ENCODE measurements at places on chromosomes 2 and 18.

GRCh38 chr2:112958428-112959108, 19.2 kb upstream of the IL36G start:
- DNase-seq, result peak; percentile 67

GRCh38 chr2:20164734-20165478, 60.0 kb downstream of the SDC1 start:
- no peak for DNase-seq

DNA sequence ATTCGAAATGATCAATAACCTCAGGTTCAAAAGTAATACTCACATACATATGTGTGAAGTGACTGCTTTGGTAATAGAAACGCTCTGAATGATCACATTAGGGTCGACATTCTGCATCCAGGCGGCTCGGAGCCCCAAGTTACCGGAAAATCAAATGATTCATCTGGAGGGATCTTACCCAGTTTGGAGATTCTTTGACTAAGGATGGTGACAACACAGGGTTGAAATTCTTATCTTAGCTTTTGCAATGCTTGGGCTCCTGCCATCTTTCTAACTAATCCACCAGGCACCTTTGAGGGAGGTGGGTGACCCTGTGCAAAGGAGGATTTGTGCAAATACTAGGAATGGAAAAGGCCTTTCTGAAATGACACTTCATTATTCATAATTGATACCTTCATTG, 10.8 kb downstream of the GBX2 start:
- no peak for DNase-seq

- no peak for DNase-seq
These were observed 51.5 kb downstream of the HAUS1 start for GRCh38 chr18:46155641-46156051.

DNA sequence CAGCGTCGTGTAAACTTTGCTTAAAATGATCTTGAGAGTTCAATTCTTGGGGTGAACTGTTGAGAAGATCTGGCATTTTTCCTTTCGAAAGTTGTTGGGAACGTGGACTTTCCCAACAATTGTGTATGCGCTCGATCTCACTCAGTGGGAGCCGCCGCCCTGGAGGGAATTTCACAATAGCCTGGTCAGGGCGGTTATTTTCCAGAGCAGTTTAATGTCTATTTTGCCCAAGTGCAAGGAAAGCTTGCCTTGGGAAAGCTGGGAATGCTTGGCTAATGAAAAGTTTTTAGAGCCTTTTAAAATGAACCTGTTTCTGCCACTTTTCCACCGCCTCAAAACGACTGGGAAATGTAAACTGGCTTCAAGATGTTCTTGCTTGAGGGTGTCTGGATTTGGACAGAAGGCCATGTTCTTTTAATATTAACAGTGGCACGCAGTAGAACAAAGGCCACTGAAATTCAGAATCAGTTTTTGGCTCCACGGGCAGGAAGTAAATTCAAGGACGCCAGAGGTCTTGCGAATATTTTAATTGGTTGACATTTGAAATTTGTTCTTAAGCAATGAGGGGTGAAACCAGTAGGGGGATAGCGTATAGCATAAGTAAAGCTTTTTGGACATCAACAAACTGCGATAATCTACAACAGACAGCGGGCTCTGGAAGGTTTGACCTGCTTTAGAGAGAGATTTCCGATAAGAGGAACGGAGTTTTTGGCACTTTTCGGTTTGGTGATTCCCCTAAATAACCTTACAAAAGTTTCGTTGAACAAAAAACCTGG, 1.2 kb downstream of the CFLAR start:
- DNase-seq, result peak; percentile 47

GRCh38 chr2:154724194-154724797, 25.8 kb downstream of the KCNJ3 start:
- no peak for DNase-seq

GRCh38 chr2:44786817-44787214, 154.7 kb upstream of the SIX3 start:
- no peak for DNase-seq

GRCh38 chr2:45922577-45922988, 271.1 kb downstream of the PRKCE start:
- peak; percentile 73 for DNase-seq

GRCh38 chr2:81658227-81658626, 1353.7 kb upstream of the LRRTM1 start:
- no peak for DNase-seq

- no peak for DNase-seq
These were observed 1787.0 kb upstream of the PIK3C3 start for GRCh38 chr18:40168026-40168425.

- no peak for DNase-seq
These were observed 127.9 kb downstream of the ZFP36L2 start for GRCh38 chr2:43098539-43098938.

GRCh38 chr2:218755567-218756404, 26.2 kb upstream of the CYP27A1 start:
- no peak for DNase-seq

GRCh38 chr2:28117104-28117596, 226.6 kb downstream of the BABAM2 start:
- no peak for DNase-seq

DNA sequence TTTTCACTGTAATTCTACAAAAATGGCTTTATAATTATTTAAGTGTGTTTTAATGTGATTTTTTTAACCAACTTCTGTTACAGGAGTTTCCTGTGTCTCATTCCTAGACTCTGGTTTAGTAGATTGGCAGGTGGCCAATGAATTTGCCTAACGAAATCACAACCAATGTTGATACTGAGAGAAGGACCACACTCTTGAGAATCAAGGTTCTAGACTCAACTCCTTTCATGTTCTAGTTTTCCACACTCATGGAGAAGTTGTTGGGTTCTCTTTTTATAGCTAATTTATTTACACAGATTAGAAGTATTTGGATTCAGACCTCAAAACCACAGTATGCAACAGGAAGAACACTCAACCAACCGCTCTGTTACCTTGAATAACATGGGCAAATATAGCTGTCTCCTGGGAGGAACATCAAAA, 22.6 kb upstream of the USP34 start:
- no peak for DNase-seq

GRCh38 chr2:40034198-40034597, 255.1 kb upstream of the THUMPD2 start:
- DNase-seq, result no peak

- no peak for DNase-seq
These were observed 164.4 kb downstream of the SOCS6 start for GRCh38 chr18:70453058-70453775.

DNA sequence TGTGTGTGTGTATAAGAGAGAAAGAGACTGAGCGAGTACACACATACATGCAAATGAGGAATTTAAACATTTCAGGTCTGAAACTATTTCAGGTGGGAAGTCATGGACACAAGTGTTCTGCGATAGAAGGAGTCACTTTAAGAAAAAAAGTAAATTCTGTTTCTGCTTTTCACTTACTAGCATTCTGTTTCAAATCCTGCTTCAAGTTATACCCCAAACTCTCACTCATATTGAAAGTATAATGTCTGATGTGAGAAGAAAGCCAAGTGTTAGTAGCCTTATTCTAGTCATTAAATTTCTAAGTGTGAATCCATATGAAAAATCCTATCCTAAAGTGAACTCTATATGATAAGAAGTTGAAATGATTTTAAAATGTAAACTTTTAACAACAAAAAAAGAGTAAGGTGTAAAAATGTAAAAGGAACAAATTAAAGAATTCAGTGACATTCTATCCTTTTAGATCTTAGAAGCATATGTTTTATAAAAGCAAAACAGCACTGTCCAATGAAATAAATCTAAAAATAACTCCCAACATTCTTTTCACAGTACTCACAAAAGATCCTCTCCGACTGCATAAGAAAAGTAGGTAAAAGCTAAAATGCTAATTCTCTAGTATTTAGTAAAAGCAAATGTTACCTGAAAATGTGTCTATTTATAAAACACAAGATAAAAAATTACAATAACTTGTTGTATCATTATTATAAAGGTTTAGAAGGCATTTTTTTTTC, 570.6 kb downstream of the ZEB2 start:
- peak; percentile 89 for DNase-seq

DNA sequence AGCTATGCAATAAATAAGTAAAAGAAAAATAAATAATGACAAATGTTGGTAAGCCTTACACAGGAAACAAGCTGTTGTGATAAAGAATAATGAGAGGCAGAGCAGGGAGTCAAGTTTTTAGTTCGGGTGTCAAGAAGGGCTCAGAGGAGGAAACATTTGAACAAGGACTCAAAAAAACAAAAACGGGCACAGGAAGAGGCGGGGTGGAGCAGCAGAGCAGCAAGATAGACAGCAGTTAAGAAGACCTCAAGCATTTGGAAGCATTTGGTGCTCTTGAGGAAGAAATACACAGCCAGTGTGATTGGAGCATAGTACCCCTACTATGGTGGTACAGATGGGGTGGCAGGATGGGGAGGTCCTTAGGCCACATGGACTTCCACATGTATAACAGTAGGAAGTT, 2.8 kb downstream of the TMEM169 start:
- no peak for DNase-seq

DNA sequence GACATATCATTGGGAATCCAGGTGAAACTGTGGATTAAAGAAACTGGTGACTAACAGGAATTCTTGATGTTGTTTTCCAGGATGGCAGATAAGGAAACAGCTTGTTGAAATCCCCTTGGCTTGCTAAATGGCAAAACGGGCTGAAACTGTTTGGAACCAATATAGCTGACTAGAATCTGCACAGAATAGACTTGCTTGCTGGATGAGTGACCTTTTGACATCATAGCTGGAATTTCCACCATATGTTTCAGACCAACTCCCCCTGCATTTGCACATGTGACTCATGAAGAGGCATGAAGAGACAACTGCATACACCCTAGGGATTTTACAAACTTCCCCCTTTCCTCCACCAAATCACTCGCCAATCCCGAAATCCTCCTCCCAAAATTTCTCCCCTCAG, 87.7 kb upstream of the LYPD1 start:
- no peak for DNase-seq

- DNase-seq, result no peak
These were observed 130.6 kb upstream of the ZSWIM2 start for GRCh38 chr2:186979439-186980116.

GRCh38 chr2:182081602-182082260, 96.1 kb downstream of the PPP1R1C start:
- no peak for DNase-seq

- peak; percentile 55 for DNase-seq
These were observed 132.8 kb upstream of the REG3A start for GRCh38 chr2:79292239-79292957.

GRCh38 chr2:149152469-149152953, 114.0 kb downstream of the LYPD6B start:
- no peak for DNase-seq

DNA sequence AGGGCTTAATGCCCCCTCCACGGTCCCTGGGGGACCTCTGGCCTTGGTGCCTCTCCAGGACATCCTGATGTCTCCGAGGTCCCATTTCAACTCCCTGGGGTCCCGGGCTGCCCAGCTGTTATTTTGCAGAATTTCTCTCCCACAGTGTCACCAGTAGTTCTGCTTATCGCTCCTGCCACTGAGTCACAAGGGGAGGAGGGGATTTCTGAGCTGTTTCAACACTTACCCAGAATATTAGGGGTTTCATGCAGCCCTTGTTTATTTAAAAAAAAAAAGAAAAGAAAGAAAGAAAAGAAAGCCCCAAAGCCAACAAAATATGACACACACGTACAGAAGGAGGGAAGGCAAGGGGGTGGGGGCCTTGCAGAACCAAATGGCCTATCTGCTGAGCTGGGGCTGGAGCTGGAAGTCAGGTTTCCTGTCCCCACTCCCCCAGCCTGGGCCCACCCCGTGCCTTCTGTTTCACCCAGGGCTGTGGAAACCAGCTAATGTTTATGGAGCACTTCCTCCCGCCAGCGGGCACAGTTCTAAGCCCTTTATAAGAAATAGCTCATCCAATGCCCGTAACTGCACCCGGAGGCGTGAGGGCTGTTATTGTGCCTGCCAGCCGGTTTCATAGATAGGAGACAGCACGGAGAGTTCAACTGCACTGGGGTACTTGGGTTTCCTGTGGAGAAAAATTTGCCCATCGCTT, 8.4 kb upstream of the ARID5A start:
- DNase-seq, result peak; percentile 29

GRCh38 chr2:175355246-175355645, 173.7 kb upstream of the ATP5MC3 start:
- no peak for DNase-seq

- DNase-seq, result no peak
These were observed 50.6 kb downstream of the CELF4 start for GRCh38 chr18:37514953-37515352.

DNA sequence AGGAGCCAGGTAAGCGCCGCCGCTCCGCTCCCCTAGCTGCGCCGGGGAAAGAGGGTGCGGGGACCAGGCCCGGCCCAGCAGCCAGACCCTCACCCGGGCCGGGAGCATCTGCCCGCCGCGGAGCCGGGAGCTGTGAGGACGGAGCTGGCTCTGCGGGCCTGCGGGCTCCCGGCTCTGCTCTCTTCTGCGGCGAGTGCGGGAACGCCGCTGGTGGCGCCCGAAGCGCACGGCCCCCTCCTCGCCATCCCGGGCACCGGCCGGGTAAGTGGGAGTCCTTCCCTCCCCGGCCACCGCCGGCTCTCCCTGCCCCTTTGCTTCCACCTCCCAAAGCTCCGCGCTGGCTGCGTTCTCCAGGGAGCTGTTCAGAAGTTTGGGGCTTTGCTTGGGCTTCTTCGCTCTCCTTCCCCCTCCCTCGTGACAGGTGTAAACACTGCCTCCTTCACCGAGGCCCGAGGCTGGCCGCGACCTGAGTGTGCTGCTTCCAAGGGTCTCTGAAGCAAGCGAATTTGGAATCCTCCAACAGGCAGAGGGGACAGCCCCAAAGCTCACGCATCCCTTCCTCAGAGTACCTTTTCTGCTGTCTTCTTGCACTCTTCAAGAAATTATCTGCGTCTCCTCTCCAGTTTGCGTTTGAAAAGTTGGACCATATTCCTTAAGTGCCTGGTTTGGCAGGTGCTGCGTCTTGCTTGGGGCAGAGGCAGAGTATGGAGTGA, 632 bp downstream of the AFTPH start:
- peak; percentile 9 for DNase-seq

GRCh38 chr2:42360493-42360889, 526 bp downstream of the COX7A2L start:
- peak; percentile 43 for DNase-seq

DNA sequence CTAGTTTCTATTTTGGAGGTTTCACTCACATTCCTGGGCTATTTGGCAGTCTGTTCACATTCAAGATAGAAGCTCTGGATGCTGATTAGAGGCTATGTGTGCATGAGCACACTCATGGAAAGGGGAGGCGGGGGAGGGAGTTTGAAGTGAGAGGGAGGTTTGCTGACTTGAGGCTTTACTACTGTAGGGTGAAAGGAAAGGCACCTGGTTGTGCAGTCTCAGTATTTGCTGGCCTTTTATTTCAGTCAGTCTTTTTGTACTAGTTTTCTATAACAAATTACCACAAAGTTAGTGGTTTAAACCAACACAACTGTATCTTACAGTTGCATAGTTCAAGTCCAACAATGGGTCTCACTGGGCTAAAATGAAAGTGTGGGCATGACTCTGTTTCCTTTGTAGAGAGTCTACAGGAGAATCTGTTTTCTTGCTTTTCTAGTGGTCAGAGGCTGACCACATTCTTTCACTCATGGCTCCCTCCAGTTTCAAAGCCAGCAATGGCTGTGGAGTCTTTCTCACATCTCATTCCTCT, 47.7 kb upstream of the NR4A2 start:
- no peak for DNase-seq

- DNase-seq, result no peak
These were observed 33.6 kb downstream of the RASGRP3 start for GRCh38 chr2:33509908-33510585.
